ENCODE measurements at places on chromosomes 6 and 20.

DNA sequence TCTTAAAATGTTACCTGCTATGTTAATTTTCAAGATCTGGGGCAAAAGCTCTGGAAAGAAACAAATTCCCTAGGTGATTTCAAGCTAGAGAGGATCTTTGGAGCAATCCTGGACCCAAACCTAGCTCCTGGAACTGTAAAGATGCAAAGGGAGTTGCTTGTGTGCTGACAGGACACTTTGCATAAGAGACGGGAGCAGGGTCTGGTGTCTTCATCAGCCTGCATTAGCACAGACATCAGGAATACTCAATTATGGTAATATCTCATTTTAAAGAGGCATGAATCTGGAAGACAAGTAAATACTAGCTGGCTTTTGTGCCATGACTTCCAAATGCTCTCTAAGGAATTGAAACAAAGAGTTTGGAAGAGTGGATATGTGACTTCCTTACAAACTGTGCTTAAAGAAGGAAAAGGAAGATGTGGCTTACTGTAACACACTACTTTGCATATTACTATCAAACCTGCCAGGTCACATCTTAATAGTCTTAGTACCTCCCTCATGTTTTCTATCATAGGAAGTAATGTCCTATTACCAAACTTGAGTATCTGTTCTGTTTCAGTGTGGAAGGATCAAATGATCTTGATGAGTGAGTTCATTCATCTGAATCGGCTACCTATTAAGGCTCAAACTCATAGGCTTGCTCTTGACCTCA is 193.4 kb downstream of the ALDH8A1 start:
- DNase-seq, result no peak

DNA sequence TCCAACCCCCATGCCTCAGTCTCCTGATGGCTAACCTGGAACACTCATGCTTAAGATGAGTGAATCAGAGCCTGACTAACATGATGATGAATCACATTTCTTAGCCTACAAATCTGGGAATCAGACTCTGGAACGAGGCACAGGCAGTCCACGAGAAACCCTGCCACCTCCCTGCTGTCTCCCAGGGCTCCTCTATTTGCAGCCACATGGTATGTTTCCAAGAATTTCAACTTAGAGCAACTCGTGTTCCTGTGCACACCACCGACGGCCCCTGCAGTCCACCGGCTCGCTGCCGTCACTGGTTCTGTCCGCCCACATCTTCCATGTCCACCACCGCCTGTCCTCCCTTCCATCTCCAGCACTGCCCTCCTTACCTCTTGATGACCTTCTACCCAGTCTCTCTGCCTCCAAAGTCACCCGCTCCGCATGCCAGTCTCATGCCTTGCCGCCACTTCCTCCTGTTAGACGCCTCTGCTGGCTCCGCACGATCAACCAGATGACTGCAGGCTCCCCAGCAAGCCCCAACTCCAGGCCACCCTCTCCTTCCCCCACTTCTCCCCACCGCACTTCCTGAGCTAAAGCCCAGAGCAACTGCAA is 87.6 kb downstream of the AGPAT4 start:
- DNase-seq, result no peak

DNA sequence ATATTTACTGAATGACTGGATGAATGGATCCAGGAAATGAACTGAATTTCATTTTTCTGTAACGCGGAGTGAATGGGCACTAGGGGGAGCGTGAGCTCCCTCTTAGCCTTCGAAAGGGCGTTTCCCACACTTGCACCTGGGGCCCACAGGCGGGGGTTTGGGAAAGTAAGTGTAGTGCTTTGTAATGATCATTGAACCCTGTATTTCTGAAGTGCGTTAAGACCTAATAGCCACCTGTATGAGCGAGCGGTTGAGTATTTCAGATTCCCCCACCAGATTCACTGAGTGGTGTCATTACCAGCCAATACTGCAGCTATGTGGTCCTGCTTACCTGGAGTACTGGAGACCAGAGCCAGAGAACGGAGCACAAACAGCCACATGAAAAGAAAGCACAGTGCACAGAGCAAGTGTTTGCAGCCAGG is 10.5 kb downstream of the SYTL3 start:
- DNase-seq, result no peak

DNA sequence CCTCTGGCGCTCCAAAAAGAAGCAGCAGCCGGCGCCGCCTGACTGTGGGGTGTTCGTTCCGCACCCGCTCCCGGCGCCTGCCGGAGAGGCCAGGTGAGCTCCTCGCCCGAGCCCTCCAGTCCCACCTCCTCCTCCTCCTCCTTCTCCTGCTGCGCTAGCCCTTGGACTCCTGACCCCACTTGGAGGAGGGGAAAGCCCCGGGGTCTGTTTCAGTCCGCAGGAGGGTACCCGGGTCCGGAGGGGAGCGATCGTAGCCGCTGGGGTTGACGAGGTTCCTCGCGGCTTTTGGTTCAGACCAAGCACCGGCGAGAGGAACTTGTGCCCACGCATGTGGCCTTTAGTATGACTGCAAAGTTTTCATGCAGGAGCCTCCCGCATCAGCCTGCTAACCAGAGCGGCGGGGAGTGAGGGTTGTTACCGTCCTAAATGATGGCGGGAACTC is 493 bp downstream of the CRYBG1 start:
- peak; percentile 49 for DNase-seq

- DNase-seq, result no peak
Observed at GRCh38 chr6:37432590-37432915, 468 bp upstream of the CMTR1 start.

DNA sequence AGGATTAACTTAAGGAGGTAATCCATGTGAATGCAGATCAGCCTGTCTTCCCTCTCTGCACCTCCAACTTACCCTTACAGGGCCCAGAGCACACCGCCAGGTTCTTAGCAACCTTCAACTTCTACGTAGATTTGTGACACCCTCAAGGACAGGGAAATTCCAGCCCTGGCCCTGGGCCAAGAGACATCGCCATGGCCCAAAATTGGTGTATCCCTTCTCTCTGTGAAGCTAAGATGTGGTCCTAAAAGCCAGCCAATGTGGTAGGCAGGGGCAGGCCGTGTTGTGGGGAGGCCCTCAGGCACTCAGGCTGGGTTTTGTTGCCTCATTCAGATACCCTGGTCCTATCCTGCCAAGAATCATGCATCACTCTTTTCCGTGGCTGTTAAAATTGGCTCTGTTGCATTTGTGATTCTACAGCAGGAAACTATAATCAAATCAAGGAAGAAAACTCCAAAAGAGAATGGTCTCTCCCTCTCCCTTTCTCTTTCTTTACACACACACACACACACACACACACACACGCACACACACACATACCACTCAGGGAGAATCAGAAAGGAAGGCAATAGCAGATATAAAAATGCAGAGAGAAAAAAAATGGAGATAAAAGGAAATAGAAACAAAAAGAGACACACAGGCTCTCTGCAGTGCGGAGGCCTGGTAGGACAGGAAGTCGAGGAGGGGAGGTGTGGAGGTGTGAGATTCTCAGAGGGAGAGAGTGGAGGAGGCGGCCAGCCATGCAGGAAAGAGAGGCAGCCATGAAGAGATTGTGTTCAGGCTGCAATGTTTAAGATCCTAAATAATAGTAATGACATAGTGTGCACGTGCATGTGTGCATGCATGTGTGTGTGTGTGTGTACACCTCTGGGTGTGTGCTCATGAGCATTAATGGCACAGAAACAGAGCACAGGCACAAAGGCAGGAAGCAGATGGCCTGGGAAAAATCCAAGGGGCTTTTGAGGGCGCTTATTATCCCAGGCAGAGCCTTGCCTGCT is 201.8 kb upstream of the LRFN2 start:
- DNase-seq, result no peak

DNA sequence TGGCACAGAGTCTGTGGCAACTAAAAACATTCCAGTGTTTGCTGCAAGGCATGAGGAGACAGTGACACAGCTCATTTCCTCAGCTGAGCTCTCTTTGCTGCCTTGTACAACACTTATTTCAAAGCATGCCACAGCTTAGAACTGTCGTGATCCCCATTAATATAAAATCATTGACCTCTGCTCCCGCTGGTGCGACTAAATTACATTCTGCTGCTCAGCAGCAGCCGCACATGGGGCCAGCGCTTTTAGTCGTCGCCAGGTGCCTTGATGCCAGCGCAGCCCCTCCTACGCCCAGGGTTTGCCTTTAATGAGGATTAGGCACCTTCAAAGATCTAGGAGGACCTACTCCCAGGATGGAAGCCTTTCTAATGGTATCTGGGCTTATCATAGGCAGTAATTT is 717.9 kb upstream of the POU3F2 start:
- DNase-seq, result peak; percentile 56

- no peak for DNase-seq
Observed at GRCh38 chr6:42228305-42228704, 10.6 kb upstream of the MRPS10 start.

DNA sequence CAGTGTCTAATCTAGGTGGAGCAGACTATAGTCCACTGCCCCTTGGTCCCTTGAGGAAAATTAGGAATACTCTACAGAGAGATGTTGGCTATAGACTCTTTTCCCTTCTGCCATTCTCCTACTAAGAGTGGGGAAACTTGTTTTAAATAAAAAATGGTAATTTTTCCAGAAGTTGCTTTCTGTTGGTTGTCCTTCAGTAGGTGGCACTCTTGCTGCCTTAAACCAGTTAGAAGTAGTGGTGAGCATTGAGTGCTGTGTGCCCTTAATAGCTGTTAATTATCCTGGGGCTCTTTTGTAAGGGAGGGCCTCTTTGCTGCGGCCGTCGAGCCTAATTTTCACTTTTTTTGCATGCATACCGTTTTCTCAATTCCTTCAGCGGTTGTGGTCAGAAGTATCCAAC is 2.8 kb downstream of the CMTR1 start:
- no peak for DNase-seq

DNA sequence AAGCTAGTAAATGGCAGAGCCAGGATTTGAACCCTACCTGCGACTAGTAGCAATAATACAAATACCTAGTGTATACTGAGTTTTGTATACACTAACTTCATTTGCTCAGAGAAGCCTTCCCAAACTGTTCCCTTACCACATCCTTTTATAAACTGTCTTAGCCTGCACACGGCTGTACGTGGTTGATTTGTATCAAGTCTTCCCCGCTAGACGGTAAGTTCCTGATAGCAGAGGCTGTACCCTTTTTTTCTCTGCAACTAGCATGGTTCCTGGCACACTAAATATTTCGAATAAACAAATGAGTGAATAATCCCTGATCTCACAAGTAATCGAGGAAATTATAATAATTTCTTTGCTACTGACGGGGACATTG is 636 bp downstream of the RTF2 start:
- no peak for DNase-seq

- DNase-seq, result no peak
Observed at GRCh38 chr20:45515147-45515913, at the start of gene SPINT3. Gene SPINT3, minus strand, starts transcription at chr20:45515622. Its CDS starts 14 bp downstream, at chr20:45515608.

GRCh38 chr6:90502866-90503407 is 83.9 kb downstream of the MAP3K7 start:
- DNase-seq, result no peak

GRCh38 chr6:68727699-68728098 is 92.6 kb downstream of the ADGRB3 start:
- no peak for DNase-seq

GRCh38 chr6:22072949-22073348 is 223.9 kb downstream of the PRL start:
- DNase-seq, result no peak

- peak; percentile 45 for DNase-seq
Observed at GRCh38 chr6:130069485-130069884, 51.1 kb downstream of the L3MBTL3 start.

DNA sequence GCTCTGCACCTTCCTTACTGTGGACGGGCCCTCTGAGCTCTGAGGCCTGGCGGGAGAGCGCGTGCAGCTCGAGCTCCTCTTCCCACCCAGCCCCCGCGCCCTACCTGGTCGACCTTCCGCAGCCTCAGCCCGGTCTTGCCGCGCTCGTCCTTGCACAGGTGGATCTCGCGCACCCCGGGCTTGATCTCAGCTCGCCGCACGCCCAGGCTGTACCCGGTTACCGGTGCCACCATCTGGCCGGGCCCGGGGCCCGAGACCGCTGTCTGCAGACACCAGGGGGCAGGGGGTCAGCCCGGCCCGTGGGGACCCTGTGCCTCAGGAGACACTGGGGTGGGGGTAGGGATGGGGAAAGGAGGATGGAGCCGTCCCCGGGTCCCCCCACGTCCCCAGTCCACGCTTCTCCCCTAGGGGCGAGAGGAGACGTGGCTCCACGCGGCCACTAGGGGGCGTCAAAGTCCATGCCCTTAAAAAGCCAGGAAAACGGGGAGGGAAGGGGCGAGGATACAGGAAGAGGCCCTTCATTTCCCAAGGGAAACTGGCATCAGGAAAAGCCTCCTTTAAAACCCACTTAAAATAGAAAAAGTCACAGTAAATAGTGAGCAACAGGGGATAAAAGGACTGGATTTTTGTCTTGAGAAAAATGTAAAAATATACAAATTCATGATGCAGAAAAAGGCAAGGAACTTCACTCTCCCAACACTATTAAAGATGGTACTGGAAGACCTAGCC is 15.5 kb downstream of the SDCBP2 start:
- DNase-seq, result peak; percentile 92

DNA sequence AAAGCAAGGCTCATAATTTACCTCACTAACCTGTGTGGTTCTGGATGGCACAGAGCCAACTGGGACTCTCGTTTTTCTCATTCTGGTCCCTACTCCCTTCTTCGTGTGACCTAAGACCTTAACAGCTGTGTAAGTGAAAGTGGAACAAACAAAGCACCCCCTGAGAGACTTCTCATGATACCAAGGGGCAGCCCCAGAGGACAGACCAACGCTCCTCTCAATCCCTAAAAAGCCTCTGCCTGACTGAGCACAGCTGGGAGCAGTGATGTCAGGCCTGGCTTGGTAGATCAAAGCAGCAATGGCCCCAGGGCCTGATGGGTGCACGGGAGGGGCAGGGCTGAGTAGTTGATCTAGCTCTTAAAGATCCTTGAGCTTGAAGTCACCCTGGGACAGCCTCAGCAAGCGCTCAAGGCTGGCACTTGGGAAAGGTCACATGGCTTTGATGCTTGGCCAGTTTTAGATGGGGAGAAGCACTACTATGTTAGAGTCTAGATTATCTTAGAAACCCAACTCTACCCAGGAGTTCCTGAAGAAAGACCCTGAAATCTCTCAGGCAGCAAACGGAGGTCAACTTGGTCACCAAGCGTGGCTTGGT is 16.2 kb upstream of the TGM2 start:
- DNase-seq, result no peak

GRCh38 chr6:55713436-55713835 is 134.4 kb upstream of the HMGCLL1 start:
- DNase-seq, result no peak

- DNase-seq, result no peak
Observed at GRCh38 chr6:25732468-25733198, 21.9 kb upstream of the SLC17A4 start.

DNA sequence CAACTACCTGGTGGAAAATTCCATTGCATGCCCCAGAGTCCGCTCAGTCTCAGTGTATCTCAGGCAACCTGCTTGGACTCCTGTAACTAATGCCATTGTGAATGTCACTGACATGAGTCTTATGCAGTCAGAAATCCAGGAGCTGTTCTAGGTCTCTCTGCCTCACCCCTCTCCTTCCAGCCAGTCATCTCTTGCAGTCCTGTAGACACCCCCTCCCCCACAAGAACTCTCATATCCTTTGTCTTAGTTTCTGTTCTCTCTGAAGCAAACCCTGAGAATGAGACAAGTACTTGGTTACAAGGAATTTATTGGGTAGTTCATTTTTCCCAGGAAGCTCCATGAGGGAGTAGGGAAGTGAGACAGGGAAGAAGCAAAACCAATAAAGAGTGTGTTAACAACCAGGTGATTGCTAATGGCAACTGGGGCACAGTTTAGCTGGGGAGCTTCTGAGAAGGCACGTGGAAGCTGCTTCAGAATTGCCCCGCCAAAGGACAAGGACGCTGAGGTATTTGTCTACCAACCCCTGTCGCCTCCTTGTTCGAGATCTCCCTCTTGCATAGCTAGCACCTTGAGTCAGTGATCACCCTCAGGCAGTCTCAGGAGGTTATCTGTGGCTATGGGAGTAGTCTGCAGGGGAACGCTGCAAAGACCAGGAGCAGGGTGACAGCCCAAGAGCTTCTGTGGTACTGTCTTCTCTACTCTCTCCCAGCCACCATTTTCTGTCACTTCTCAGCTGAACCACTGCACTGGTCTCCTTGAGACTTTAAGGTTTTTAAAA is 911.4 kb upstream of the FLRT3 start:
- DNase-seq, result no peak

Measured in eye (tissue), 1 donor.